Upper lobe of right lung (tissue), 1 donor: ENCODE measurements at places on chromosomes 2 and 18. TPM values are rescaled to one million over a fixed set of nuclear protein-coding genes. Genes with fewer than 3 reads are reported as not detected.
A peak's percentile ranks its signal among the peaks of the same experiment; 100 is the strongest.

KRTCAP3 gene
- 22.5 TPM for total RNA-seq

GRCh38 chr2:41963661-41964525 is 83.9 kb upstream of the PKDCC start:
- no peak for DNase-seq

SULT1C4 gene
- total RNA-seq, result 11.6 TPM

DNA sequence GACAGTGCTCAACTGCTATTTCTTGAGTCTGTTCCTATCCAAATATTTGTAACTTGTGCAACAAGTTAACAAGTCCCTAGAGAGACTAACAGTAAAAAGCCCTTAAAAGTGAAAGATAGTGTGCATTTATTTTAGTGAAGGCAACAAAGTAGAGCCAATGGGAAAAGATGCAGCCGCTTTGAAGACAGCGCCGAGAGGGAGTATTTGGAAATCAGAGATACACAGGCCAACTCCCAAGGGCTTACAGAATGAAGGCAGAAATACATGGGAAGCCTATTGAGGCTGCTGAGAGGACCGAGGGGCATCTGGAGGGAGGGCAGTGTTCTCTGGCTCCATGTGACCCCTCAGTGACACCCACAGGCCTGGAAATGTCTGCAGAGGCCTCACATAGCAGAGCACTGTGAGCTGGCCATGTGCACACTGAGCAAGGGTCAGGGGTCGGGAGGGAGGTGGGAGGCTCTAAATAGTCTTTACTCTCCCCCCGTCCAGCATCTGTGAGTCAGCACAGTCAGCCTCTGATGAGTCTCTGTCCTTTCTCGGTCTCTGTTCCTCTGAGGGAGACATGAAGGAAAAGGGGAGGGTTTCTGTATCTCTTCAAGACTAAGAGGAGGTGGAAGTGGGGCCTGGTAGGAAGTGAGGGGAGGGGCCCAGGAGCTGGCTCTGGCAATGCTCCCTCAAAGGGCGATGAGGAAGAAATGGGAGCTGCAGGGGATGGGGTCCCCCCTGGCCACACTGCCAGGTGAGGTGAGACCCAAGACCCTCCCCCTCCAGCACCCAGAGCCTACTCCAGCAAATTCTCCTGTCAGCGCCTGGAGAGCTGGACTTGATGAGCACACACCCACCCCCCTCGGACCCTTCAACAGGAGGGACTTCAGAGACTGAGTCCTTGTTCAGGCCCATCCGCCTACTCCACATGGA is 133.6 kb downstream of the SP3 start:
- no peak for DNase-seq

- no peak for DNase-seq
These were observed 36.3 kb downstream of the TPRKB start for GRCh38 chr2:73700661-73701447.

DNA sequence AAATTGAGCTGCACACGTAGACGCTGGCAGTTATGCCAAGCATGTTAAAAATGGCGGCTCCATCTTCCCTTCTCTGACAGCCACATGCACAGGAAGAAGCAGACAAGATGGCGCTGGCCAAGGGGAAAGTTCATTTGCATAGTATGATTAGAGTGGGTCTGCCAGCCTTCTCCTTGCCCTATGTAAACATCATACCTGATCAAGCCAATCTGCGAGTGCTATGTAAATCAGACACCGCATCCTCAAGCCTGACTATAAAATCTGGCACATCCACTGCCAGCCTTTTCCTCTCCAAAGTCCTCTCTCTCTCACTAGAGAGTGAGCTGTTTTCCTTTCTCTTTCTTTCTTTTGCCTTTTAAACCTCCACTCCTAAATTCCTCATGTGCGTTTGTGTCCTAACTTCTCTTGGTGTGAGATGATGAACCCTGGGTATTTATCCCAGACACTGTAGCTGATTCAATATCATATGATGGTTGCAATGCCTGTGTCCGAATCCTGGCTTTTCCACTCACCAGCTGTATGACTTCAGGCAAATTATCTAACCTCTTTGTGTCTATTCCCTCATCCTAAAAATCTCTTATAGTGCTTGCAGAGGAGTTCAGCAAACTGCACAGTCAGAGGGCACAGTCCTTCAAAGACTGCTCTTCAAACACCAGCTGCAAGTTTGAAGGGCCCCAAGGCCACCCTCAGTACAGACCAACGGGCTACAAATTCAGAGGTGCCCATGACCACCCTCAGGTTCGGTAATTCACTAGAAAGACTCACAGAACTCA is 39.3 kb upstream of the ITSN2 start:
- no peak for DNase-seq

- DNase-seq, result no peak
These were observed 83.1 kb downstream of the DCC start for GRCh38 chr18:52422985-52423601.

DNA sequence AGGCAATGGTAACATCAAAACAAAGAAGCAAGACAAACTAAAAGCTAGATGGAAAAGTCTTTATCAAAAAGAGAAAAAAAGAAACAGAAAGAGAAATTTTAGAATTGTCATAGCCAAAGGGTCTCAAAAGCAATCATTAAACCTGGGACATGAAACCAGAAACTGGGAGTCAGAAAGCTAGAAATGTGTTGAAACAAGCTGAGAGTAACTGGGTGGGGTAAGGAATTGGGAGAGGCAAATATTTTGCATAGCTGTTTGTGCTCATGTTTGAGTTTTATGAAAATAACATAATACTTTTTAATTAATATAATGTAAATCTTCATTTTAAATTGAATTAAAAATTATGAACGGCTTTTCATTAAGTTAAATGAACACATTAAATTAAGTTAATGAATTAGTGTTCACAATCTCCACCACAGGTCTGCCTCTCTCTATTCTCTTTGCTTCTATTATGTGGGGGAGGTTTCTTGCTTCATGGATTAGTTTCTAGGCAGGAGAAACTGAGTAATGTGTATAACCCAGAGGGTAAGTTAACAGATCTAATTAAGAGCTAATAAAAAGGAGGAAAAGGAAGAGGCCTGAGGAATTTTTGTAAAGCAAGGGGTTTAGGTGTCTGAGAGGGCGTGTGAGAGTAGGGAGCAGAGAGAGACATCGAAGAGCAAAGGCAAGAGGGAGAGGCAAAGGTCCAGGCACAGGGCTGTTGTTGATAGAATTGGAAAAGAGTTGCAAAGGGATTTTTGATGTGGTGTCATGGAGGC is 20.0 kb upstream of the SERPINB2 start:
- no peak for DNase-seq

- no peak for DNase-seq
These were observed 74.2 kb upstream of the FSIP2 start for GRCh38 chr2:185664384-185664783.

ITPRIPL1 gene
- 1.3 TPM for total RNA-seq

DNA sequence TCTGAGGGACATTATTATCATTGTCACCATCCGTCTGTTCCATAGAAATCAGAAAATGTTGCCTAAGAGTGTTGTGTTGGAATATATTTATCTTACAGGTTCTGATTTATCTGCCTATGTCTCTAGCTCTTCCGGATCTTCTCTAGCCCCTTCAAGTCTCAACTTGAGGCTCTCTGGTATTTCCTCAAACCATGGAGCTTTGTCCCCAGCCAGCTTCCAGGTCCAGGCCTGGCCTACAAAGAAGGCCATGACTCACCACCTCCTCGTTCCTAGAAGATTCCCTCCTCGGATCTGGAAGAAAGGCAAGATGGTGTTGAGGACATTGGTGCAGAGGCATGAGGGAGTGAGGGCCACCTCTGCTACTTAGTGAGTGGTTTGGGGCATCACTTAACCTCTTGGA is 122.1 kb upstream of the TRIB2 start:
- no peak for DNase-seq

DNA sequence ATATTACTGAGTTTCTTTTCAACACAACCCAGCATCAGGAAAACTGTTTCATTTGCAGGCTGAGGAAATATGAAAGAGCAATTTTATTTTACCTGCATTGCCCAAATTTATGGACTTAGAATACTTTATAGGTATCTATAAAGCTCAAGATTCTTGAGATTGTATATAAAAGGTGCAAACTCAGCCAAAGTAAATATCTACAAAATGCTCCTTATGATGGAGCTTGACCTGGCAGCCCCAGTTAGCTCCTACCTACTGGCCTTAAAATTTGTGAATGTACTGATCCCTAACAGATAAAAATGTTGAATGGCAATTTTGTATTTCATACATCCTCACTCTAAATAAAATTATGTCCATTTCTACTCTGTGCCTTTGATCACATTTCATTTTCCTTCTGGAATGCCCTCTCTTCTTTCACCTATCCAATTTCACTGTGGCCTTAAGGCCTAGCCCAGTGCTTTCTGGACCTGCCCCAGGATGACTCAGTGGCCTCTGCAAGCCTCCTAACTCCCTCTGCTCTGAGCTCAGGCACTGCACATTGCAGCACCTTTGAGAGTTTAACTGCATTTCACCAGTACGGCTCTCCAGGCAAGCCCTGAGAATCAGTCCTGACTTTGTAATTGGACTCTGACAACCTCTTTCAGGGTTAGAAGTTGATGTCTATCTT is 125.9 kb downstream of the ANTXR1 start:
- DNase-seq, result no peak

DNA sequence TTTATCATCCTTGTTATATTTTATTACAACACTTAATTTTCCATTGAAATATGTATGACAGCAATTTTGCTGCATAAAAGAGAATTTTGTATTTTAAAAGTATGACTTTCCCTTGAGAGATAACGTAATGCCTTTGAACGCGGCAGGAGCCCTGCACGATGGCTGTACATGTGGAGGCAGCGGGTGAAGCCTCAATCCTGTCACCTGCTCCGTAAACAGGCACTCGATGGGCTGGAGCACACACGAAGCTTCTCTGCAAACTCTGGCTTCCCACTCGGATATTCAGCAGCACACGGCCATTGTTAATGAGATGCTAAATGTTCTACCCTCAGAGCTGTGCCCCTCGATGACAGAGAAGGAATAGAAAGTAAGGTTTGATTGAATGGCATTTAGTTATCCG is 184.4 kb downstream of the RTP5 start:
- peak; percentile 40 for DNase-seq

- DNase-seq, result no peak
These were observed 62.0 kb downstream of the MTCL1 start for GRCh38 chr18:8767340-8767739.

GRCh38 chr2:187404431-187405110 is 43.5 kb downstream of the CALCRL start:
- no peak for DNase-seq

TFCP2L1 gene
- total RNA-seq, result 22.0 TPM
